ENCODE measurements at places on chromosomes 1 and 21.

DNA sequence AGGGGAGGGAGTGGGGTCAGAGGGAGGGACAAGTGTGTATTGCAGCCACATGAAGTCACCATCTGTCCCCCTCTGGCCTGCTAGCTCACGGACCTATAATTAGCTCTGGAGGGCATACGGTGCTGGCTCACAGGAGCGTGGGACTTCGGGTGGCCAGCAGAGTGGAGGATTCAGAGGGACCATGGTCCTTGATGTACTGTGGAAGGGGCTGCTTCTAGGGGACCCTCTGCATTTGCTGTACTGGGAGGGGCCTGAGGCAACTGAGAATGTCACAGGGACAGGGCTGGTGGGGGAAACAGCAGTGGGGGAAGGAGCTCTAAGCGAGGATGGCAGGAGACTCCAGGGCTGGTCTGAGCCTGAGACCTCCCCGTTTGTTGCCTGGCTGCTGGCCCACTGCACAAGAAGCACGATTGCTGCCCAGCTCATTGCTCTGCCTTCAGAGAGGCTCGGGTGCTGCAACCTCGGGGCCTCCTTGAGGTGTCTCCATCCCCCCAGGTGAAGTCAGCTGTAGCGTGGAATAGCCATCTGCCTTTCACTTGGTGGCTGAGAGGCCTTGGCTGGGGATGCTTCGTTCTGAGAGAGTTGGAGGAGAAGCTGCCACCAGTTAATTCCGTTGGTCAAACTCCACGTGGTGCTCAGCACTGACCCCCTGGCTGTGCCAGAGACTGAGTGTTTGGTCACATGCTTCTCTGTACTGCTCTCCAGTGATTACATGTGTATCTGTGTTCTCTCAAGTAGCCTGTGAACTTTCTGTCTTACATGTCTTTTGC is 2.7 kb downstream of the PPFIA4 start:
- DNase-seq = no peak

GRCh38 chr1:38918568-38918967 is 23.1 kb downstream of the RHBDL2 start:
- no peak for DNase-seq

- no peak for DNase-seq
Observed at GRCh38 chr21:28336314-28336713, 656.4 kb downstream of the LTN1 start.

GRCh38 chr1:212873518-212873917 is 15.4 kb downstream of the FLVCR1 start:
- no peak for DNase-seq

- DNase-seq = no peak
Observed at GRCh38 chr21:32336711-32337110, 38.1 kb downstream of the MRAP start.

DNA sequence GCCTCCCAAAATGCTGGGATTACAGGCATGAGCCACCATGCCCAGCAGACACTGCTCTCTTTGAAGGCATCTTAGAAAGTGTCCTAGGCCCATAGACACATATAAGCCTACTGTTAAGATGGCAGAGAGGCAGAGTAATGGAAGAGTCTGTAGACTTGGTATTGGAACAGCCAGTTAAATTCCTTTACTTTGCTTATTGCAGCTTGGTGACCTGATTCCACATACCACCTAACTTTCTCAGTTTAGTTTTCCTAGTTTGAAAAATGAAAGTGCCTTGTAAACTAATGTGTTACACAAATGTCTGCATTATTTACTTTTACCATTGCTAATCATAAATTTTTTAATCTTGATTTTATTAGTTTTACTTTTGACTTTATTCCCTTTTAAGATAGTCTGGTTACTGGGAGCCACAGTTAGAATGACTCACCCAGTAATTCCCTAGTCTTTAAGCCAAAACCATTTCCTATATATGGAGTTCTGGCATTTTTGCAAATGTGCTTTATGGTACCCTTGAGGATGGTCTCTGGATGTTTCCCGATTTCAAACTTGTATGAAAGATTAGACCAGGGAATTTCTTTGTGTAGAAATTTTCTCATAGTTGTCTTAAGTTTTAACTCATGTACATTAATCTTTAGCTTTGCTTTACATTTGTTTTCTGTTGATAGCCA is 6.4 kb downstream of the SMAP2 start:
- DNase-seq = no peak

GRCh38 chr1:198183605-198184004 is 26.8 kb downstream of the NEK7 start:
- DNase-seq = no peak

- no peak for DNase-seq
Observed at GRCh38 chr21:33940164-33940880, 24.7 kb upstream of the ATP5PO start.

DNA sequence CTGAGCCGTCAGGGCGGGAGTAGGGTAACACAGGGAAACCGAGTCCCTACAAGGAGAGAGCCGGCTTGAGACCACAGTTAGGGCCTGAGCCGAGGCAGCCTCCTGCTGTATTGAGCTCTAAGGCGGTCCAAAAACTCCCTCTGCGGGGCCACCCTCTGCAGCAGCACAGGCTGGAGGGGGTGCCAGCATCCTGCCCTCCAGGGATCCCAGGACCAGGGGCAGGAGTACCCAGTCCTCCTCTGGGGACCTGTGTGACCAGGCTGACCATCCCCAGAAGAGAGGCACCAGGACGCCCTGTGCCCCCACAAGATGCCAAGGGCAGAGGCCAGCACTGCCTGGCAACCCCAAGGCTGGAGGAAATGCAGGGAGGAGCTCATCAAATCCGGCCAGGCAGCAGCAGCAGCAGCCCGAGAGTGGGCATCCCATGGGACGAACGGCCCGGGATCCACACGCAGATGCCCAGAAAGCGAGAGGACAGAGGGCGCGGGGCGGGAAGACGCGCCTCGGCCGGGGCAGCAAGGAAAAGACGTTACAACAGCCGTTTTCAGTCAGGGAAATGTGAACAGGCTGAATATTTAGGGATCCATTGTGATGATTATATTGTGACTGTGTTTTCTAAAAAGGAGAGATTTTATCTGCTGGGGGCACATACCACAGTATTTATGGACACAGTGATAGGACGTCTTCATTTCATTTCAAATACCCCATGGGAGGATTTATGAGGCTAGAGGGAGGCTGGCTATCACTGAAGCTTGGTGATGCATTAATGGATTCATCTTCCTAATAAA is 57.1 kb upstream of the COL18A1 start:
- no peak for DNase-seq

DNA sequence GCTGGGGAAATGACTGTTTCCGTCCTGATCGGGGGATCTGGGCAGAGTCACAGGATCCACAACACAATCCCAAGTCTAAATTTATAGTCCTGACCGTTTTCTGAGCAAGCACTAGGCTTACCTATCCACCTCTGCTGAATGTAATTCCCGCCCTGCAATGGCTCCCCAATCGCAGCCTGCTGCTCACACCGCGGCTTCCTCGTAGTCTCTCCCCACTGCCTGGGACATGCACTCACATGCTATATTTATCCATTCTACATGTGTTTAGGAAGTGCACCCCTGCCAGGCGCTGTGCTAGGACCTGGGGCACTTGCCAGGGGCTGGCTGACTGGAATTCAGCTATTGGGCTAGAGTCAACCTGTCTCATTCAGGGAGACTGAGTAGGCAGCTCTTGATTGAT is 246.6 kb upstream of the CSF3R start:
- no peak for DNase-seq

DNA sequence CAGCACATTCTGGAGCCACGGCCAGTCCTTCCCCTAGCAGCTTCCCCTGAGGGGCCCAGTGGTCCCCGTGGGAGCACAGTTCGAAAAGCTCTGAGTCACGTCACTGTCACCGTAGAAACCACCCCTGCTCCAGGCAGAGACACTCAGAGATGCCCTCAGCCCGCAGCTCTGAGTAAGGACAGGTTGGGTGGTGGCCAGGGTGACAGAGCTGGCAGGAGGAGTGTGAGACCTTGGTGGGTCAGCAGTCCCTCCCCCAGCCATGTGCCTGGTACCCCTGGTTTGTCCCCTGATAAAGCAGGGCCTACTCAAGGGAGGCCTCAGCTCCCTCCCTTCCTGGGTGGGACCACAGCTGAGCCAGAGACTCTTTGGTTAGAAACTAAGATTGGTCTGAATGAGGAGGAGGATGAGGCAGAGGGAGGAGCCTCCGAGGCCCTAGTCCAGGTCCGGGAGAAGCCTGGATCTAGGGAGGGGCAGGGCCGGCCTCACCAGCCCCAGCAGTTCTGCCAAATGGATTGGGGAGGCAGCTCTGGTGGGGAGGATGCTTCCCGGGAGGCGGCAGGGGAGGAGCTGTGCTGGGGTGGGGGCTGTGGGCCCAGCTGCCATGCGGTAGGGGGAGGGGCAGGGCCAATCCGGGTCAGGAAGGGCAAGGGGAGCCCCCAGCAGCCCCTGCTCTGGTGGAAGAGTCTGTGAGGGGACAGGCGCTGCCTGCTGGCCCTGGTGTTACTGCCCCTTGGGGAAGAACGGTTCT is 55.2 kb downstream of the SLC9A1 start:
- no peak for DNase-seq

DNA sequence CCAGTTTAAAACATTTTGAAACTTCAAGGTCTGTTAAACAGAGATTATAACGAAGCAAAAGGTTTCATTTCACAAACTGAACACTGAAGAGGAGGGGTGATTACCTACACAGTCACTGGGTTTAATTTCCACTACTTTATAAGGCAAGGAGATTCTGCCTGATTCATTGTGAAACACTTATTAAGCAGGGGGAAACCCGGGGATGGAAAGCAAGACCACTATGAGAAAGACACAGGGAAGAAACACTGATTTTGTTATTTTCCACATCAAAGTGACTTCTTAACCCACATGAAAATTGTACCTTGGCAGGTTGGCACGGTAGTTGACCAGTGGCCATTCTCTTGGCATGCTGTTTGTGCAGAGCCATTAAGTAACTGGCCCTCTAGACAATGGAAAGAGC is 8.1 kb upstream of the F5 start:
- DNase-seq = no peak

GRCh38 chr1:93774707-93775106 is 93.1 kb upstream of the BCAR3 start:
- DNase-seq = no peak

- no peak for DNase-seq
Observed at GRCh38 chr1:172401892-172402291, 18.6 kb upstream of the C1orf105 start.

Measured in amygdala (tissue), 56 donors.